ENCODE measurements at places on chromosomes 7 and 10.

- DNase-seq: peak; percentile 41
These were observed 180.5 kb downstream of the PFKFB3 start for GRCh38 chr10:6383096-6383812.

DNA sequence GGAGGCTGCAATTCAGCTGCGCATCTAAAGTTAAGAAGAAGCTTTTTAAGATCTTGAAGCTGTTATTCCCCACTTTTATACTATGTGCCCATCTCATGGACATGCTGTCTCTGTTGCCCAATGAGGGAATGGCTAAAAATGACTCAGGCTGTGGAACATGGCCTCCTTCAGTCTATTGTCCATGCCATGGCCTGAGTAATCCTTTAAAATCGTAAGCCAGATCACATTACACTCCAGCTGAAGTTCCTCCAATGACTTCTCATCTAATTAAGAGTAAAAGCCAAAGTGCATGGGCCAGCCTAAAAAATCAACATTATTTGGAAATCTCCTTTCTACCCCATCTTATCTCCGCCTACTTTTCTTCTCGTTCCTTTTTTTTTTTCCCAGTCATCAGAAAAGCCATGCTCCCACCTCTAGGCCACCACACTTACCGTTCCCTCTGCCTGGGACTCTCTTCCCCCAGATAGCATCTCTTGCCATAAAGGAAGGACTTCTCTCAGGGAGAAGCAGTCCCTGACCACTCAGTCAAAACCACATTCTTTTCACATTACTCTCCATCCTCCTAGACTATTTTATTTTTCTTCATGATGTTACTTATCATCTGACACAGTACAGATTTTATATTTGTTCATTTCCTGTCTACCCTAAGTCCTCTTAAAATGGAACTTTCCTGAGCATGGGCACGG, 337.4 kb downstream of the PRPF18 start:
- peak; percentile 90 for DNase-seq

DNA sequence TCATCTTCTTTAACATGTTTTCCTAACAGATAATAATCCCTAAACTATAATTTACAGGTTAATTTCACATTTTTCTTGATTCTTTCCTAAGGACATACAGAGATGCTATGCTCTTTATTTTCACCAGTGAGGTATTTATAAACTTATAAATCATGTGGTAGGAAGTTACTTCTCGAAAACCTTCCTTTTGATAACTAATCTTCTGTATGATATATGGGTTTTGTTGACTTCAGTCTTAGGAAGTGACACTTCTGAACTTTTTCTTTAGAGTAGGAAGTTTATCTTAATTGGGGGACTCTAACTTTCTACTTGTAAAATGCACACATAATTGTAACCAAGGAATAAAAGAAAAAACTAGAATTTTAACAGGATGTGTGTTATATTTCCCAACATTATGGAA, 9.8 kb upstream of the PNPLA8 start:
- DNase-seq: no peak

DNA sequence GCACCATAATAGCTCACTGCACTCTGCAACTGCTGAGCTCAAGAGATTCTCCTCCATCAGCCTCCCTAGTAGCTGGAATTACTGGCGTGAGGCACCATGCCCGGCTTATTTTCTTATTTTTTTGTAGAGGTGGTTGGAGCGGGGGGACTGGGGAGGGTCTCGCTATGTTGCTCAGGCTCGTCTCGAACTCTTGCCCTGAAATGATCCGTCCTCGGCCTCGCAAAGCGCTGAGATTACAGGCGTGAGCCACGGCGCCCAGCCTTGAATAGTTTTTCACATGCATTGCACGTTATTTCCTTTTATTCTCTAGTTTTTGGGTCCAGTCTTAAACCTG, 526 bp upstream of the LAMTOR4 start:
- no peak for DNase-seq

GRCh38 chr10:132279873-132280645, 27.7 kb downstream of the STK32C start:
- DNase-seq: no peak

- DNase-seq: peak; percentile 99
These were observed 86.3 kb downstream of the RNF216 start for GRCh38 chr7:5694912-5695726.

DNA sequence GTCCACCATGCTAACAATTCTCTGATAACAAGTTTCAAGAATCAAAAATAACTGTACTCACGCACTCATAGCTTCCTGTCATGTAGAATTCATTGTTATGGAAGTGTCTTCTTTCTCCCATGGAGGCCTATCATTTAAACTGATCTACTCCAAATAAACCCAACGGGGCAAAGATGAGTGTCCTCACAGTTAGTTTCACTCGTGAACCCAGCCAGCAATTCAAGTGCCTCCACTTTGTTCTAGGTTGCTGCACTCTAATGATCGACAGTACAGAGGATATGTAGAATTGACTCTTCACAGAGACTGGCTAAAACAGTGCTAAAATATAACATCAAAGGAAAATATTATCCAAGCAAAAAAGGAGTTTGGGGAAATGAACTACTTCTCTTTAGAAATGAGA, 111.4 kb downstream of the LRRN3 start:
- DNase-seq: no peak

- DNase-seq: no peak
These were observed 37.7 kb upstream of the EZH2 start for GRCh38 chr7:148921806-148922205.

- DNase-seq: peak; percentile 15
These were observed 3.7 kb downstream of the CFAP46 start for GRCh38 chr10:132938472-132939339.

GRCh38 chr10:53827261-53827660, 973.8 kb downstream of the PCDH15 start:
- DNase-seq: no peak

- no peak for DNase-seq
These were observed 36.3 kb downstream of the FOXL3 start for GRCh38 chr7:326273-326672.

DNA sequence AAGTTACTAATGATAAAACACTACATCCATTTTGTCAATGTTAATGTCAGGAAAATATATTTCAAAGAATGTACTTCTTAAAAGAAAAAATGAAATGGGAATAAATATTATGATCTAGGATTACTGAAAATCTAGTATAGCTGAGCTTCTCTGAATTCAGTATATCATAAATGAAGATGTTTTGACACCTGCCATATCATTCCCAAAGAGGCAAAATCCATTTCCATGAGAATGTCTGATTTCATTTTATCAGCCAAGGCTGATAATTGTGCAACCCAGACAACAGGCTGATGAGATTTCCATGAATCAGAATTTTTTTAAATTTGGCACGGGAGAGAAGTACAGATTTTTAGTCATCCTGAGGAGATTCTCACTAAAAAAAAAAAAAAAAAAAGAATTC, 32.5 kb downstream of the ZFAND4 start:
- no peak for DNase-seq

- no peak for DNase-seq
These were observed 27.4 kb downstream of the FAM241B start for GRCh38 chr10:69657430-69657829.

- DNase-seq: no peak
These were observed 19.2 kb downstream of the ABCB4 start for GRCh38 chr7:87456247-87456646.

- DNase-seq: no peak
These were observed 23.3 kb downstream of the NEUROG3 start for GRCh38 chr10:69549959-69550358.

DNA sequence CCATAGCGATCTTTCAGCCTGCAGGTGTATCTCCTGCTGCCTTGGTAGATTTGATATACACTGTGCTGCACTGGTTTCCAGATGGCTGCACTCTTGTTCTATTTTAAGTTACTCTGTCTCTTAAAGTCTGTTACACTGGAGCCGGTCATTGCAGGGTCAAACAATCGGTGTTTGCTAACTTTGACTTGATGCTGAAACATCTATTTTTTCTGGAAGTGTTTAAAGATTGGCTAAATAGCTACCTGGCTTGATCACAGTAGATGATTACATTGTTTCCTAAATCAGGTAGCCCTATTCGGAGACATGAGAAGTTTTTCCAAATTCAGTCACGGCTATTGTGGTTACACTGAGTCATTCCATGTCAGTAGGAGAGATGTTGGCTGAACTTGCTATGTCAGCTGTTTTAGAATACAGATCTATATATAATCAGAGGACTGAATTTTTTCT, 574.8 kb downstream of the ETV1 start:
- no peak for DNase-seq

- DNase-seq: no peak
These were observed 218.6 kb downstream of the THSD7A start for GRCh38 chr7:11613292-11613930.

DNA sequence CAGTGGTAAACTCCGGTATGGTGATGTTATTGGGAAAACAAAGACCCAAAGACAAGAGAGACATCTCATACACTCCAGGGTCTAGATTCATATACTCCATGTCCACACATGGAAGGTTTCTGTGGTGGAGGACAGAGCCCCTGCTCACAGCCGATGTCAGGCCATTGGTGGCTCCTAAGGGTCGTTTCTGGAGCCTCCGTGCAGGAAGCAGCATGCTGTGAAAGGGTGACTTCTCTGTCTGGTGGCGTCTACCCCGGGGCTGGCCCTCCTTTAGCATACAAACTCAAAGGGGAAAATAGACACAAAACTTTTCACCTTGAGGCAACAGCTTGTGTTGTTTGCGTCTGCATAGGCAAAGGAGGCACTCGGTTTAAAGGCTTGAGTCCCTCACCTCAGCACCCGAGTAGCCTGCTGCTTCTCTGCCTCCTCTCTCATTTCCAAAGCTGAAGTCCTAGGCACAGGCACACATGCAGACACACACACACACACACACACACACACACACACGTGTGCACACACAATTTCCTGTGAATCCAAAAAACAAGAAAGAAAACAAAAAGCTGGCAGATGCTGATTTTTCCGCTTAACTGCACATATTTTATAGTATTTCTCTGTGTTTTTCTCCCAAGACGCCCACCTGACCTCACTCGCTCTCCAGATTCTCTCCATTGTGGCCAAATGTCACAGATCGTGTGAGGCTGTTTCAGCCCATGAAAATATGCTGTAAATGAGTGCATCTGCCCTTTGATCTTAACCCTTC, 601.4 kb upstream of the MGMT start:
- DNase-seq: no peak

DNA sequence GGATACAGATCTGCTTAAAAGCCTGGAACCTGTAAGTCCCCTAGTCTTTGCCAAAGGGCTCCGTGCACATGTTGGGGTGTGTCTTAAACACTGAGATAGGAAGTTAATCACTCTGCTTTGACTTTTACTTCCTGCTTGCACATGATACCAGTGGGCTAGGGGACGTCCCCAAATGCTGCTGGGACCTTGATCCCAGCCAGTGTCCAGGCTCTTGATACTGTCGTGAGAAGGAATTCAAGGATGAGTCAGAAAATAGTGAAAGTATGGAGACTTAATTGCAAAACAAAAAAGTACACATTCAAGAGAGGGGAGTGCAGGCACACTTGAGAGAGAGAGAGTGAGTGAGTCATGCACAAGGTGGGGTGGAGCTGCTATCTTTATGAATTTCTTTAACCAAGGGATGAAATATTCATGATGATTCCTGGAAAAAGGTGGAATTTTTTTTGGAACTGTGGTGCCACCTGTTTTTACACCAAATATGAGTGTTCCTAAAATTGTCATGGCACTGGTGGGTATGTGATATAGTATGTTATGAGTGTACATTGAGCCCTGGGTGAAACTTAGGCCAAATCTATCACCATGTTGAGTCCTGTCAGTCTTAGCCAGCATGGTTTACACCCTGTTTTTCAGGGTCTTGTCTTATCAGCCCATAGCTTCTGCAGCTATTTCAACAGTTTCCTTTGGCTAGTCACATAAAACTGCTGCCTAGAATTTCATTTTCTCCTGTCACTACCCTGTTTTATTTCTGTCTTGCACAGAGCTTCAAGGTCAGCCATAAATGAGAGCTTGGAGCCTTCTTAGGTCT, 88.3 kb upstream of the CYP26C1 start:
- peak; percentile 80 for DNase-seq

- DNase-seq: peak; percentile 71
These were observed 6.5 kb downstream of the FZD8 start for GRCh38 chr10:35635576-35635975.

- no peak for DNase-seq
These were observed 15.4 kb downstream of the YWHAG start for GRCh38 chr7:76343294-76343930.

GRCh38 chr10:58701405-58702135, 188.9 kb downstream of the BICC1 start:
- DNase-seq: peak; percentile 95

DNA sequence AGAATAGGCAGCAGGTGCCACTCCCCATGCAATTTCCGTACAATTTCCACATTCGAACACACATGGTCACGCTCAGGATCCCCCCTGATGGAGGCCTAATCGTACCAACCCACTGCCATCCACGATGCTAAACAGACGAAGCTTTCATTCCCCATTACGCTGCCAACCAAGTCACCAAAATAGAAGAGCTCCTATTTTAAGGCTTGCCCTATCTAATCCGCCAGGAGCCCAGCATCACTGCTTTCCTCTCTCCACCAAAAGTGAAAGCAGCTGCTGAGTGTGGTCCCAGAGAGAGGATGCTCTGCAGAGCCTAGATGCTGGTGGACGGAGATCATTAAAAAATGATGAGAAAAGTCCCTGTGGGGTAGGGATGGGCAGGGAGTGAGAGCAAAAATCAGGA, 43.3 kb downstream of the HSPA12A start:
- no peak for DNase-seq

DNA sequence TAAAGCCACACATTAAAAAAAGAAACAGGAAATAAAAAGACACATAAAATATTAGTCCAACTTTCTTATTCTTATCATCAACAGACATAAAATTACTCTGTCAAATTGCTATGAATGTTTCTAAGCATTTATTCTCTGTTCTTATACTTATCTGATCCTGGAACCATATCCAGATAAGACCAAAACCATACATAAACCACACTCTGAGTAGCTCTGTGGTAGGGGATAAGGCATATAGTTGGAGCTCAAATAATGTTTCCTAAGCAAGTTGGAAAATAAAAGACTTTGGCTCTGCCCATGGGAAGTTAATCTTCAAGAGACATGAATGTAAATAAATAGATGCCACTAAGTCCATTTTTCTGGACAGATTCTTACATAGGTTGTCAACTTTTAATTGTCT, 103.1 kb upstream of the PLXDC2 start:
- DNase-seq: no peak

GRCh38 chr7:138460176-138460648, at the start of gene TRIM24:
TRIM24 (plus strand) TSS chr7:138460259; CDS start chr7:138460549, 290 bp downstream.
- no peak for DNase-seq

GRCh38 chr10:110762109-110762848, 109.4 kb upstream of the PDCD4 start:
- no peak for DNase-seq

DNA sequence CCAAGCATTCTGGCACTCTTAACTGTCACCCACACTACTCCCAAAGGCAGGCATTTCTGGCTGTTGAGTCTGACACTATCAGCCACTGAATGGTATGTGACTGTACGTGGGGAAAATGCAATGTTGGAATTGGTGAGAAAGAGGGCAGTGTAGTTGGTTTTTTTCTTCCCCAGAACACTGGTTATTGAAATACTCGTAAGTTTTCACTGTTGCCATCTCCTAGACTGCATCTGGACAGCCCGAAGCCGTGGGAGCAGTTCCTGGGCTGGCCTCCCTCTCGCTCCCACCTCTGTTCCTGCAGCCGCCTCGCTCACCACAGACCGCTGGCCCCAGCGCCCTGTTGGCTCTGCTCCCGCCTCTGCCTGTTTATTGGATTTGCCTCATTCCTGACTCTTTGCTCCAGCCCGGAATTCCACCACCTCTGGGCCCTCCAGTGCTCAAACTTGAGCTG, 5.7 kb downstream of the PLCE1 start:
- DNase-seq: peak; percentile 59

GRCh38 chr7:39349452-39350123, 216.6 kb upstream of the YAE1 start:
- no peak for DNase-seq
